Esophagus muscularis mucosa (tissue), 4 donors: ENCODE measurements at places on chromosomes 4 and X. TPM values are rescaled to one million over a fixed set of nuclear protein-coding genes. Genes with fewer than 3 reads are reported as not detected.

DNA sequence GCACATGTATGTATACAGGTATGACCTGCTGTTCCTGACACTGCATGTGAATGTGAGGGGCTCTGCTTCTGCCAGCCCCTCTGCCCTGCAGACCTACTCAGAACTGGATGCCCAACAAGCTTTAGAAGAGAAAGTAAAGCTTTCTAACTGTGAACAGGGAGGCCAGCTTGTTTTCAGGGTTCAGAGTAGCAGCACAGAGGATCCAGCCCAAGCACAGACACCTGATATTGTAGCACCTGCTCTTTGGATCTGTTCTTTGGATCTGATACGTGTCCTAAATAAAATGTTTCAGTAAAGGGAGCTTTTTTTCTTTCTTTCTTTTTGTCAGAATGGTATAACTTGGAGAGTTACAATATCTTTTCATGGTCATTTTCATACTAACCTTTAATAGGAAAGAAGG lies 19.2 kb downstream of the DCUN1D4 start:
- H3K4me1 ChIP-seq: peaks cover 34% of the 10 kb centered on the region
- no peaks in the 10 kb centered on the region for H3K27me3 ChIP-seq
- no peak overlapping the region for H3K4me3 ChIP-seq
- DNase-seq: no peak
- H3K27ac ChIP-seq: no peak overlapping the region
- H3K36me3 ChIP-seq: peaks cover 35% of the 10 kb centered on the region

- H3K4me1 ChIP-seq: no peaks in the 10 kb centered on the region
- H3K4me3 ChIP-seq: no peak overlapping the region
- no peak overlapping the region for H3K27ac ChIP-seq
- DNase-seq: no peak
- H3K36me3 ChIP-seq: no peaks in the 10 kb centered on the region
Measured at GRCh38 chr4:93157986-93158385, 670.6 kb upstream of the ATOH1 start.

DNA sequence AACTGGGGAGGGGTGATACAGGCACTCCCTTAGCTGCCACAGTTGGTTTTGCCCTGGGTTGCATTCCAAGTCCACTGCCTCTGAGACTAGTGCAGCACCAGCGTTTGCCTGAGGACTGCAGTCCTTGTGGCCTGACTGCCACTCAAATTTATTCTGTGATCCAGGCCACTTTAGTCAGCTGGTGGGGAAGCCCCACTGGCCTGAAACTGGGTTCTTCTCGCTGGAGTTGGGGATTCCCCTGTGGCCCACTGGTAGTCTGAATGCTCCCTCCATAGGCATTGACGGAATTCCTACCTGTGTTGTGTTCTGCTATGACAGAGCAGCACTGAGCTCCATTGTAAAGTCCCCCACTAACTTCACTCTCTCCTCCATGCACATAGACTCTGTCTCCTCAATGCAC lies 63.8 kb downstream of the PTPN13 start:
- H3K4me1 ChIP-seq: no peaks in the 10 kb centered on the region
- no peak overlapping the region for H3K4me3 ChIP-seq
- DNase-seq: no peak
- H3K27ac ChIP-seq: no peak overlapping the region
- H3K27me3 ChIP-seq: no peaks in the 10 kb centered on the region
- no peaks in the 10 kb centered on the region for H3K36me3 ChIP-seq

DNA sequence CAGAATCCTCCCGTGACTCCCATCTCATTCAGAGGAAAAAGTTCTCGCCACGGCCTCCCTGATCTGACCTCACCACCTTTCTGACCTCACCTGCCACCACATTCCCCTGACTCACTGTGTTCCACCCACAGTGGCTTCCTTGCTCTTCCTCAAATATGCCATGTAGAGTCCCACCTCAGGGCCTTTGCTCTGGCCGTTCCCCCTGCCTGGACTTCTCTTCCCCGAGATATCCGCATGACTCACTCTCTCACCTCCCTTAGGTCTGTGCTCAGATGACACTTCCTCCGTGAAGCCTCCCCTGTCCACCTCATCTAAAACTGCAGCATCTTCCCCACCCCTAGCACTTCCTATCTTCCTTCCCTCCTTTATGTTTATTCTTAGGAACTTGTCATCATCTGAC lies 7.2 kb upstream of the TSPYL2 start:
- no peak overlapping the region for H3K27ac ChIP-seq
- no peaks in the 10 kb centered on the region for H3K27me3 ChIP-seq
- no peaks in the 10 kb centered on the region for H3K36me3 ChIP-seq
- H3K4me3 ChIP-seq: no peak overlapping the region
- H3K4me1 ChIP-seq: peaks cover 18% of the 10 kb centered on the region

GRCh38 chrX:54945224-54945623 lies 24.6 kb downstream of the TRO start:
- no peaks in the 10 kb centered on the region for H3K27me3 ChIP-seq
- no peaks in the 10 kb centered on the region for H3K36me3 ChIP-seq
- no peak overlapping the region for H3K4me3 ChIP-seq
- H3K4me1 ChIP-seq: no peaks in the 10 kb centered on the region
- DNase-seq: no peak

GRCh38 chr4:48047896-48048295 lies 31.3 kb downstream of the NIPAL1 start:
- H3K4me3 ChIP-seq: no peak overlapping the region
- H3K36me3 ChIP-seq: no peaks in the 10 kb centered on the region
- no peaks in the 10 kb centered on the region for H3K4me1 ChIP-seq
- H3K27ac ChIP-seq: no peak overlapping the region

DNA sequence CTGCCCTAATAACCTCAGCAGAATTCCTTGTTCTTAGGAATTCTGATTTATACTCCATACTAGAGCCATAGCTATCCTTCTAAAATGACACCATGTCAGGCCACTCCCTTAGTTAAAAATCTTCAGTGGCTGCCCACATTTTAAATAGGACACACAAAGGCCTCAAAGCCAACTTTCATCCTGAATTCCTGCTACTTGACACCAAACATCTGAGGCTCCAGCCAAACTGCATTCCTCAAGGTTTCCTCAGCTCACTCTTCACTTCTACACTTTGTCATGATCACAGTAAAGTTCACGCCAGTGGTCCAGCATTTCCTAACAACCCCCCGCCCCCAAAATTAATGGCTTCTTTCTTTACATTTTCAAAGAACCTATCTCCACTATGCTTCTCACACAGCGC lies 124.3 kb downstream of the ADGRA3 start:
- H3K36me3 ChIP-seq: peaks cover 19% of the 10 kb centered on the region
- H3K27ac ChIP-seq: no peak overlapping the region
- no peaks in the 10 kb centered on the region for H3K27me3 ChIP-seq
- H3K4me3 ChIP-seq: no peak overlapping the region

DNA sequence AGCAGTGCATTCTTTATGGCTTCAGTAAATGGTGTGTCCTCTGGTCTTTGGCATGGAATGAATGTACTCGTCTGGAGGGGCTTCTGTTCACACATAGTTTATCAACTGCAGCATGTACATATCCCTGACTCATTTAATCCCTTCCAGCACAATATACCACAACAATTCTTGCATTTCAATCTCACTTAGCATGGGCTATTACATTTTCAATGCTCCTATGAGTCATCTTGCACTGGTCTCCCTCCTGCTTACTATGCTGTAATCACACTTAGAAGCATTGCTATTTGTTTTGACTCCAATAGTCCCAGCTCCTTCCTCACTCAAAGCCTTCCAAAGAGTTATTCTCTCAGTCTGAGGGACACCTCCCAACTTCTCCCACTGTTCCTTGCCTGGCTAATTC lies 180.9 kb upstream of the NUDT10 start:
- DNase-seq: no peak
- no peaks in the 10 kb centered on the region for H3K36me3 ChIP-seq
- H3K4me3 ChIP-seq: no peak overlapping the region
- no peaks in the 10 kb centered on the region for H3K27me3 ChIP-seq

GRCh38 chr4:14294611-14295010 lies 667.1 kb upstream of the BOD1L1 start:
- no peaks in the 10 kb centered on the region for H3K36me3 ChIP-seq
- H3K4me1 ChIP-seq: no peaks in the 10 kb centered on the region
- H3K4me3 ChIP-seq: no peak overlapping the region
- no peaks in the 10 kb centered on the region for H3K27me3 ChIP-seq
- DNase-seq: no peak
- H3K27ac ChIP-seq: no peak overlapping the region

GRCh38 chr4:147336252-147336651 lies 144.6 kb upstream of the EDNRA start:
- no peak overlapping the region for H3K27ac ChIP-seq
- peaks cover 7% of the 10 kb centered on the region for H3K4me1 ChIP-seq
- DNase-seq: no peak
- H3K36me3 ChIP-seq: no peaks in the 10 kb centered on the region
- H3K4me3 ChIP-seq: no peak overlapping the region

DNA sequence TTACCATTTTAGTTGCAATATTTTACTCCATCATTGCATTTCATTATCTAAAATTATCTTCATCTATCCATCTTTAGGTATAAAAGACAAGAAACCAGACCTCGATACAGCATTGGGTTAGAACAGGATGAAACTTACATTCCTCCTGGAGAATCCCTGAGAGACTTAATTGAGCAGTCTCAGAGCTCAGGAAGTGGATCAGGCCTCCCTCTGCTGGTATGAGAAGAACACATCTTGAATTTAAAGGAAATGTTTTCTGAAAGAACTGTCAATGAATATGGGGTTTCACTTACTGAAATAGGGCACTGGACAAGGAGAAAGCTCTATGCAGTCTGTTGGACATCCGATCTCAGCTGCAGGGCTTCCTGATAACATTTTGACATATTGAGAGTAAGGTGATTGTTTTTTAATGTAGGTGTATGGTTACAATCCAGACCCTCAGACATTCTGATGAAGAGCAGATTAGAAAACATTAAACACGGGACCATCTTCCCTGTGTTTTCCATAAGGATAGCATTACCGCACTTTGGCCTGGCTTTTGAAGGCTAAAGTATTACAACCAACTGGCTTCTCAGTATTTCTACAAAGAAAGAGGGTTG lies 367.2 kb downstream of the BMPR1B start:
- no peaks in the 10 kb centered on the region for H3K27me3 ChIP-seq
- H3K4me3 ChIP-seq: no peak overlapping the region
- peaks cover 5% of the 10 kb centered on the region for H3K4me1 ChIP-seq
- H3K27ac ChIP-seq: no peak overlapping the region
- H3K36me3 ChIP-seq: no peaks in the 10 kb centered on the region

DNA sequence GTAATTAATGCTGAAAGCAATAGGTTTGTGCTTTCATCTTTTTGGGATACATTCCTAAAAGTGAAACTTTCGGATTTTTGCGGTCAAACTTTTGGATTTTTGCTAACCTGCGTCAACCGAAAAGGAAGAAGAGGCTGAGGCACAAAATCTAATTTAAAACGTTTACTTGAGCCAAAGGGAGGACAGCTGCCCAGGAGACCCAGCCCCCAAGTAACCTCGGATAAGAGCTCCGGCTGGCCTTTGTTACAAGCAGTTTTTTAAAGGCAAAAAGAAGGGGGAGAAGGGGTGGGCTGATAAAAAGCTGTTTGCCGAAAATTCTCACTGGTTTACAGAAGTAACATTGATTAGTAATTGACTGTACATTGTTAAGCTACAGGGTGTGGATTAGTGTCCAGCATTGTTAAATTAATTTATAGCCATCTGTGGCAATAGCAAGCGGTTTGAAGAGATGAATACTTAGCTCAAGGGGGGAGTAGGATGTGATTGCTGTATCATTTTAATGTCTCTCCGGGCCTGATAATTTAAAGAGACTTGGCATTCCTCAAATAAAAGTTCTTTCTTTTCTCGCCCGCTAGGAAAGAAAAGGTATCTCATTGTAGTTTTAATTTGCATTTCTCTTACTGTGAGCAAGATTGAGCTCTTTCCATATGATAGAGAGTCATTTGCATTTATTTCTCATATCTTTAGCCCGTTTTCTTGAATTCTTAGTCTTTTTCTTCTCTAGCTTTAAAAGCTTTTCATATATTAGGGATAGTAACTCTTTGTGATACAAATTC lies 59.1 kb upstream of the USP9X start:
- H3K27ac ChIP-seq: no peak overlapping the region
- no peak overlapping the region for H3K4me3 ChIP-seq
- no peak for DNase-seq

DNA sequence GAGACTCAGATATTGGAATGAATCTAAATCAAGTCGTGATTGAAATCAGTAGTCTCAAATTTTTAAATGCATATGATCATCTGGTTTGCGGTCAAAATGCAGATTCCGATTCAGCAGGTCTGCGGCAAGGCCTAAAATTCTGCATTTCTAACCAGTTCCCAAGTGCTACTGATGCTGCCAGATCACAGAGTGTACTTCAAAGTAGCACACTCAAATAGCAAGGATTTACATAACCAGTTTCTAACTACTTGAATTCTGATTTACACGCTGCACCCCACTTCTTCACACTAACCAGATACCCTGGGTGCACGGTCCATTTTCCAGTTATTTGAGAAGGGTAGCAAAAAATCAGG lies 752 bp downstream of the MBTPS2 start:
- H3K4me3 ChIP-seq: peak overlapping the region; percentile 68
- peaks cover 1% of the 10 kb centered on the region for H3K36me3 ChIP-seq
- H3K27me3 ChIP-seq: no peaks in the 10 kb centered on the region

- H3K27me3 ChIP-seq: no peaks in the 10 kb centered on the region
- no peak overlapping the region for H3K27ac ChIP-seq
- H3K36me3 ChIP-seq: no peaks in the 10 kb centered on the region
- no peak overlapping the region for H3K4me3 ChIP-seq
Measured at GRCh38 chr4:36979533-36979932, 265.0 kb upstream of the NWD2 start.

- H3K36me3 ChIP-seq: no peaks in the 10 kb centered on the region
- no peak for DNase-seq
- H3K27ac ChIP-seq: peak overlapping the region; percentile 22
- H3K27me3 ChIP-seq: no peaks in the 10 kb centered on the region
- peaks cover 18% of the 10 kb centered on the region for H3K4me1 ChIP-seq
Measured at GRCh38 chr4:89305712-89306437, 1.7 kb downstream of the GPRIN3 start.

- H3K4me1 ChIP-seq: peaks cover under 1% of the 10 kb centered on the region
- H3K36me3 ChIP-seq: no peaks in the 10 kb centered on the region
- no peak overlapping the region for H3K4me3 ChIP-seq
- no peaks in the 10 kb centered on the region for H3K27me3 ChIP-seq
- no peak for DNase-seq
Measured at GRCh38 chr4:9685692-9686091, 95.7 kb upstream of the DRD5 start.

DNA sequence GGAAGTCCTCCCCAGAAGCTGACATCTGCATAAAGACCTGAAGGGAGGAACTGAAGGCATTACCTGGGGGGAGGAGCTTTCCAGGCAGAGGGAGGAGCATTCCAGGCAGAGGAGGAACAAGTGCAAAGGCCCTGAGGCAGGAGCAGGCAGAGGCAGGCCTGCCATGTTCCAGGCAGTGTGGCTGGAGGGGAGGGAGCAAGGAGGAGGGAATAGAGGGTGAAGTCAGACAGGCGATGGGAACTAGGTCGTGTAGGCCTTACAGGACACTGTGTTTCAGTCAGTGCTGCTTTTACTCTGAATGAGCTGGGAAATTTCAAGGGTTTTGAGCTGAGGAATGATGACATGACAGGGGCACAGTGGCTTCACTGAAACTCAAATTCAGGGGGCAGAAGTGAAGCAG lies 292.7 kb downstream of the BCOR start:
- peaks cover 7% of the 10 kb centered on the region for H3K4me1 ChIP-seq
- no peaks in the 10 kb centered on the region for H3K27me3 ChIP-seq
- DNase-seq: no peak
- H3K27ac ChIP-seq: no peak overlapping the region
- no peaks in the 10 kb centered on the region for H3K36me3 ChIP-seq
- H3K4me3 ChIP-seq: no peak overlapping the region

The MAGEC3 gene
- total RNA-seq: not detected

The FATE1 gene
- not detected for total RNA-seq
